ENCODE measurements at places on chromosomes 2 and 18.

DNA sequence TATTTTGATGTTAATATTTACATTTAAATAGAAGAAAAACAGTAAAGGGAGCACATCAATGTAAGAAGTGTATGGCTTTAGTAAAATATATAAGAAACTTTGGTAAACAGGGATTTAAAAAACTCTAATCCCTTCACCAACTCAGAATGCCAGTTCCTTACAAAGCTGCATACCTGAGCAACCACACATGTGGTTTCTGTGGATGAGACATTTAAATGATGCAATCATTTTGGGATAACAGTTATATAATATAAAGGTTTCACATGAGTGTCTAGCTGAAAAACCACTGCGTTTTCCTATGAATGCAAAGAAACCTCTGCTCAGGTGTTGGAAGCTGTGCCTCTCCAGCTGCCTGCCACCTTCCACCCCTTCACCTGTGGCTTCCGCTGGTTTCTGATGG lies 209.1 kb upstream of the REV1 start:
- DNase-seq: no peak

DNA sequence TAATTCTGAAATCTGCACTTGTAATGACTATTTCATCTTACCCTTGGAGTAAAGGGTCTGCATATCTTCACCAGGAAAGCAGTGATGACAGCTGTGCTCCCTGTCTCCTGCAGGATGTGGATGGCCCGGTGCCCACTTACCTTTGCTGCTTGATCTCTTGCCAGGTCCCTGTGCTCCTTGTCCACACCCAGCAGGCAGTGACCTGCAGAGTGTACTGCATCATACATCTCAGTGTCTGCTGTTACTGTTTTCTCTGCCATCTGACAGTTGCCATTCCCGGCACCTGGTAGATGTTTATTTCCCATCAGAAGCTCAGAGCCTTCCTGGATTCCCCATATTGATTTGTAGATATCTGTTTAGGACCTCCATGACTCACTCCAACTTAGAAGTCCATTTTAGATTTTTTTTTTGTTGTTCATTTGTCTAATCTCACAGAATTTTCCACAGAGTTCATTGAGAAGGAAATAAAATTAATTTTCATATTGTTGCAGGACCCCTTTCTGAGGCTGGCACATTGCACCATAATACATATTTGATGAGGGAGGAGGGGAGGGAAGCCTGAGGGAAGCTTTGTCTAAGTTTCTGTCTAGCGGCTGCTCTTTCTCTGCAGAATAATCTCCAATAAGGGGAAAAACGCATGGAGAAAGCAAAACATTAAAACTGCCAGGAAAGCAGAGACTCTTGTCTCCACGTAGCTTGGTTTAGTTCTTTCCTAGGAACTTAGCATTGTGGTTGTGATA lies 697.5 kb upstream of the RAB6C start:
- DNase-seq: no peak

DNA sequence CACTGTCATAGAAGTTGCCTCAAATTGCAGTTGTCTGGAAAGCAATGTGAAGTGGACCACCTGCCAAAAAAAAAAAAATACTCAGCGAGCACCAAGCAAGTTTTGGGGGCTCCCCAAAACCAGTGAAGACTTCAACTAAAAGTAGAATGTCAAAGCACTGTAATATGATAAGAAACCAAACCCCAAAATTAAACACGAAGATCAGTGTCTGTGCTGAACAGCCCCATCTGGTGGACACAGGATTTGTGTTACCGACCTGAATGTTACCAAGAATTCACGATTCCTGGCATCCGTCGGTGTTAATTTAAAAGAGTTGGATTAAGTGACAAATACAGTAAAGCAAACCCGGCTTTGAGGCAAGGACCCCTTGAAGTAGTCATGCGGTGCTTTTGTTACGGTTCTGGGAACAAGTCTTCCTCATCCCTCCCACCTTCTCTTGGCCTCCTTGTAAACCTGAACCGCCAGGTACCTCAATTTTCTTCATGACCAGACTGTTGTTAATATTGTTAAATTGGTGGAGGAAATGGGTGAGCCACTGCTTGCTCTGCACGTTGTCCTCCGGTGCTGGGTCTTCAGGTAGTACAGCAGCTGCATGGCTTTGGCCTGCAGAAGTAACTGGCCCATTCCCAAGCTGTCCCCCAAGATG lies 31.3 kb upstream of the SSB start:
- peak; percentile 47 for DNase-seq

GRCh38 chr2:134591526-134591925 lies 127.3 kb downstream of the TMEM163 start:
- DNase-seq: no peak

- no peak for DNase-seq
Observed at GRCh38 chr18:933082-933481, 28.4 kb downstream of the ADCYAP1 start.

Data from activated CD4-positive, alpha-beta T cell treated with anti-CD3 and anti-CD28 coated beads, Interleukin-2, amount 50 U/mL, for 48 hours (primary cell).